ENCODE measurements at places on chromosomes 4 and X.

GRCh38 chrX:81280148-81280547 lies 78.2 kb downstream of the SH3BGRL start:
- DNase-seq, result no peak

DNA sequence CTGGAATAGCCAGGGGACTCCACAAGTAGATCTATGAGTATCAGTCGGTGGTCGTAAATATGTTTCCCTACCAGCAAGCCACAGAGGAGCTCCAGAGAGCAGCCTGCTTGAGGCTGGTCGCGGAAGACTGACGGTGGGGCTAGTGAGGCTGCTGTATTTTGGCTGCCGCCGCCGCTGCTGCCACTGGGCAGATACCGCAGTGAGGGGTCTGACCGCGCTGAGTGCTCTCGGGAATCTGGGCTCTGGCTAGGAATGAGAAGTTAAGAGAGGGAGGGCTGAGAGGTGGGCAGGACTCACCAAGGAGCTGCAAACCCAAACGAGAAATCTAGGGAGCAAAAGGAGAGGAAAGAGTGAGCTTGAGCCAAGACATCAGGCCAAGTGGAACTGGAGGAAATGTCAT lies at the start of gene EXOC1L:
EXOC1L (plus strand) TSS at position 157 of the 400 bp plus-strand sequence; CDS start at position 394, 237 bp downstream.
- no peak for DNase-seq

DNA sequence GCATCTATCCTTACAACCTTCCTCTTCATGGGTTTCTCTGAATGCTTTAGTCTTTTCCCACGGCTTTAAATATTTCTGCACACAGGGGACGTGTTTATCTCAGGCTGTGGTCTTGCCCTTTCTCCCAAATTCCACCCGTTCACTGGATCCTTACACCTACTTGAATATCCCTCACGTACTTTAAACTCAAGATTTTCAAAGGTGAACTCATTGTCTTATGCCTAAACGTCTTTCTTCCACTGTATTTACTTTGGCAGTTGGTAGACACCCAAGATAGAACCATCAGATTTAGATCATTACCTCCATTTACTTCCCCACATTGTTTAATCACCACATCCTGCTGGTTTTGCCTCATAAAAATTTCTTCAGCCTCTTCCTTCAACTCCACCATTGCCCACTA lies 269.2 kb downstream of the CBLL2 start:
- DNase-seq, result no peak

DNA sequence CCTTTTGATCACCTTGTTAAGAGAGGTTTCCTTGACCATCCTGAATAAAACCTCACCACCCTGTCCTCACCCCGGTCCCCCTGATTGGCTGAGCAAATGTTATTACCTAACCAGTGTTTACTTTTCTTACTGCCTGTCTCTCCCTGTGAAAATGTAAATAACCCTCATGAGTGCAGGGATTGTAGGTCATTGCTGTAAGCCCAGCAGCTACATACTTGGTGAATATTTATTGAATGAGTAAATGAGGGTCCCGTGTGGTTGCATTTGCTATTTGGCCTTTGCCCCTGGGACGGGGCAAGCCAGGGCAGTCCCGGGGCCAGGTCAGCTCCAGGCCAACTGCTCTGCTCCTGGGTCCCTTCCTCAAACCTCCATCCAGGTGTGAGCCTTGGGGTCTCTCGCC lies 55.5 kb upstream of the CLCN4 start:
- peak; percentile 13 for DNase-seq

- no peak for DNase-seq
Measured at GRCh38 chr4:64727960-64728359, 318.7 kb upstream of the TECRL start.

- DNase-seq, result no peak
Measured at GRCh38 chr4:156915221-156915620, 56.4 kb downstream of the PDGFC start.

Measured in NCI-H2029 (cell line).